Omental fat pad (tissue), 4 donors: ENCODE measurements at places on chromosomes 2 and 18. TPM values are rescaled to one million over a fixed set of nuclear protein-coding genes. Genes with fewer than 3 reads are reported as not detected.

The TCF4 gene
- 113 TPM for total RNA-seq

The IL36B gene
- not detected for total RNA-seq

The DAW1 gene
- not detected for total RNA-seq

The LAMA3 gene
- total RNA-seq = 16.9 TPM

- DNase-seq = no peak
These were observed 32.8 kb upstream of the PEX13 start for GRCh38 chr2:60984720-60985119.

- DNase-seq = no peak
These were observed 41.2 kb downstream of the CNGA3 start for GRCh38 chr2:98387478-98387877.

DNA sequence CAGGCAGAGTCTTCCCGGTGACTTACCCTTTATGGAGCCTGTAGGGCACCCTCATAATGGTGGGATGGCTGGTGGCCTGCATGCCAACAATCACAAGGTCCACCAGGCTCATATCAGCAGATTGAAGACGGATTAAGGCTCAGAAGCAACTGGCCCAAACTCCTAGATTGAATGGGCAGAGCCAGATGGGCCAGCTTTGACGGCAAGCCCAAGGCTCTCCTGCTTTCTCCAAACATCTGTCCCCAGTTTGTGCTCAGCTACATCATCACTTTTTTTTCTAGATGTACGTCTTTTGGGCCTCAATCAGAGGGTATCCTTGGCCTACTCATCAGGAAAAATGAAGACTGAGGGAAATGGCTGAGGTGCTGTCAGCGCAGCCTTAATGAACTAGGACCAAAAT lies 114.6 kb downstream of the VIT start:
- DNase-seq = no peak

GRCh38 chr2:86221066-86221684 lies 21.9 kb downstream of the MRPL35 start:
- DNase-seq = no peak

GRCh38 chr2:26901326-26902183 lies 53.6 kb downstream of the DPYSL5 start:
- DNase-seq = no peak

DNA sequence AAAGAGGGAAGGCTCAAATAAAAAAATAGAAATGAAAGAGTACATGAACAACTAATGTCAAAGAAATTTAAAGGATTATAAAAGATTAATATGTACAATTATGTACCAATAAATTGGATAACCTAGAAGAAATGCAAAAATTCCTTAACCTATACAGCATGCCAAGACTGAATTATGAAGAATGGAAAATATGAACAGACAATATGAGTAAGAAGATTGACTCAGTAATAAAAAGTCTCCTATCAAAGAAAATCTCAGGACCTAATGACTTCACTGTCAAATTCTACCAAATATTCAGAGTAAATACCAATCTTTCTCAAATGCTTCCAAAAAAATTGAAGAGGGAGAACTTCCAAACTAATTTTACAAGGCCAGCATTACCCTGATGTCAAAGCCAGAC lies 120.2 kb upstream of the SPOPL start:
- DNase-seq = no peak

DNA sequence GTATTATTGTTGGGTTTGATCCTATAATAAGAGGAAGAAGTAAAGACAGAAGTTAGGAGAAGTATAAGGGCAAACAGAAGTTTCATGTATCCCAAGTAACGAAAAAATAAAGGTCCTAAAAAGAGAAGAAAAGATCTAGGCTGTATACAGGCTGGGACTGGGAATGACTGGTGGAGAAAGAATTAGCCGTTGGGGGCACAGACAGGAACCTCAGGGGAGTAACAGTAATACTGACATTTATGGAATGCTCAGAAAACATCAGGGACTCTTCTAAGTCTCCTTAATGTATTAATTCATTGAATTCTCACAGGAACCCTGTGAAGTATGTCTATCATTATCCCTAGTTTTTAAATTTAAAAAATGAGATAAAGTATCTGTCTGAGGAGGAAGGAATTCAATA lies 67.6 kb downstream of the PTPN2 start:
- no peak for DNase-seq

DNA sequence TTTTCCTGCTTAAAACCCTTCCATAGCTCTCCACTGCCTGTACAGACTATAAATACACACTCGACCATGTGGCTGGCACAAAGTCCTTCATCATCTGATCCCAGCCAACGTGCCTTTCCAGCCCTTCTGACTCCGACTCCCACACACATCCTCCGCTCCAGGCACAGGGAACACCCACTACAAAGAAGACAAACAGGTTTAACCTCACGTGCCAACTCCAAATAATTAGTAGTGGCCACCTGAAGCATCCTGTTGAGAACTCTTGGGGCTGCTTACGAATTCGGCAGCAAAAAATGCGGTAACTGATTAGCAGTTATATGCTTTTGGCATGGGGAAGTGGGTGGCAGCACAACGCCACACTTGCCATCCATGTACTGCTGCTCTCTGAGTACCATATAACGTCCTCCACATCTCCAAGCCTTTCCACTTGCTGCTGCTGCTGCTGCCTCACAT lies 12.1 kb downstream of the SPIRE1 start:
- DNase-seq = no peak

DNA sequence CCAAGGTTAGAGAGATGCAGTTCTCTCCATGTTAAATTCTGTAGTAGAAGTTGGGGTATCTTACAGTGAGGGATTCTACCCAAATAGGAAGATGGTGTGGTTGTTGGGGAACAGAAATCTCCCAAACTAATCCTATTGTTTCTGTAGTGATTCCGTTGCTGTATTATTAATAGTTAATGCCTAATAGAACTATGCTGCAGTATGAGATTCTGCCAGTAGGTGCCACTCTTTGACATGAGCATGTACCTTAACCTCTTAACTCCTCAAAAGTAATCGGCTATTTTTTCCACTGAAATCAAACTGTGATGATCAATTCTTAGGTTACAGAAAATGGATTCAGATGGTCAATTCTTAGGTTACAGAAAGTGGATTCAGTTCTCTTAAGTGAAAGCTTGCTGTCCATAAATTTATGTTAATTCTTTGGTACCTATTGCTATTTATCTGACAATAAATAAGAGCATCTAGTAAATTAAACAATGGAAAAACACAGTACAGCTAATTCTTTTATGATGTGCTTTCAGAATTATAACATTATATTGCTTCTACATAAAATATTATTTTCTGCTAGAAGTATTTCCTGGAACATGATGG lies 97.9 kb upstream of the DLX2 start:
- DNase-seq = peak; percentile 45

GRCh38 chr18:34509879-34510586 lies 200.1 kb upstream of the DTNA start:
- DNase-seq = no peak

- no peak for DNase-seq
These were observed 26.8 kb downstream of the ABI2 start for GRCh38 chr2:203354966-203355365.

DNA sequence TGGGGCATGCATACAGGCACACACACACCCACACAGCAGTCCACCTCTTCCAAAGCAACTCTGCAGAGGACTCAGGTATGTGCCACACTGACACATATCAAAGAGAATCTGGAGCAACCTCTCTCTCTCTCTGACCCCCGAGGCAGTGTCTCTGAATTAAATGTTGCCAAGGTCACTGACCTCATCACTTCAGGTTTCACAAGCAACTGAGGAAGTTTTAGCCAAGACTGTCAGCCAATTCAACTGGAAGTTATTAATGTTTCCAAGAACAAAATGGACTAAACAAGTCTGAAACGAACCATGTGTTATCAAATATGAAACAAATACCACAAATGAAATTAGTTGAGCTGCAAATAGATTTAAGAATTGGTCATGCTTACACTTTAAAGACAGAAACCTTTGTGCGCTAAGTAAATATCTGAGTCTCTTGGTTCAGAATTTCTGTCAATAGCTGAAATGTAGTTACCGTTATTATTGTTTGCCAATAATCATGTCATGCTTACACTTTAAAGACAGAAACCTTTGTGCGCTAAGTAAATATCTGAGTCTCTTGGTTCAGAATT lies 86.1 kb downstream of the SLC25A12 start:
- no peak for DNase-seq

GRCh38 chr2:65666156-65666725 lies 233.8 kb upstream of the SPRED2 start:
- DNase-seq = no peak

DNA sequence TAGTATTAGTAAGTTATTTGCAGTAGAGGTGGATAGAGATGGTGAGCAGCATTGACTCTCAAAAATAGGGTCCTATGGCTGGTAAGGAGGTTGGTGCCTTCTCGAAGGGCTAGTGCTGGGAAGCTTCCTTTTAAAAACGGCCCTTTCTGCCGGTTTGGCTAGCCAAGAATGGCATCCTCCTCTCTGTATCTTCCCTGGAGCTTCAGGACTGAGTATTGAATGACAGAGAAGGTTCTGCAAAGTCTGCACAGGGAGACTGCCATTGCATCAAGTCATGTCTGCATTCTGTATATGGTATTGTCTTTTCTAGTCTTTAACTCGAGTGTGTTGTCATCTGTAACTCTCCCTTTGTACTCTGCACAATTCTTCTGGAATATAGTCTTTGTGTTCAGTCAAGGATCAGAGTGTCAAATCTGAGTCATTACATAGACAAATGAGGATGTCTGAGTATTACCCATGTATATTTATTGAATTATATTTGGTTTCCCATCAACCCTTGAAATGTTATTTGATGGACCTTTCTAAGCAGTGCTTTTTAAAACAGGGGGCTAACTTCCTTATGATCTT lies 1.1 kb downstream of the LDLRAD4 start:
- no peak for DNase-seq

GRCh38 chr2:120747281-120747680 lies 11.6 kb downstream of the GLI2 start:
- DNase-seq = no peak

DNA sequence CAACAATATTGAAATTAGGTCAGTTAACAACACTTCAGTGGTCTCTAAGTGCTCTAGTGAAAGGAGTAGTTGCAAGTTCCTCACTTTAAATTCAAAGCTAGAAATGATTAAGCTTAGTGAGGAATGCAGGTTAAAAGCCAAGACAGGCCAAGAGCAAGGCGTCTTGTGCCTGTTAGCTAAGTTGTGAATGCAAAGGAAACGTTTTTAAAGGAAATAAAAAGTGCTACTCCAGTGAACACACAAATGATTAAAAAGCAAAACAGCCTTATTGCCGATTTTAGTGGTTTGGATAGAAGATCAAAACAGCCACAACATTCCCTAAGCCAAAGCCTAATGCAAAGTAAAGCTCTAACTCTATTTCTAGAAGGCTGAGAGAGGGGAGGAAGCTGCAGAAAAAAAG lies 44.7 kb downstream of the ANTXR1 start:
- no peak for DNase-seq

DNA sequence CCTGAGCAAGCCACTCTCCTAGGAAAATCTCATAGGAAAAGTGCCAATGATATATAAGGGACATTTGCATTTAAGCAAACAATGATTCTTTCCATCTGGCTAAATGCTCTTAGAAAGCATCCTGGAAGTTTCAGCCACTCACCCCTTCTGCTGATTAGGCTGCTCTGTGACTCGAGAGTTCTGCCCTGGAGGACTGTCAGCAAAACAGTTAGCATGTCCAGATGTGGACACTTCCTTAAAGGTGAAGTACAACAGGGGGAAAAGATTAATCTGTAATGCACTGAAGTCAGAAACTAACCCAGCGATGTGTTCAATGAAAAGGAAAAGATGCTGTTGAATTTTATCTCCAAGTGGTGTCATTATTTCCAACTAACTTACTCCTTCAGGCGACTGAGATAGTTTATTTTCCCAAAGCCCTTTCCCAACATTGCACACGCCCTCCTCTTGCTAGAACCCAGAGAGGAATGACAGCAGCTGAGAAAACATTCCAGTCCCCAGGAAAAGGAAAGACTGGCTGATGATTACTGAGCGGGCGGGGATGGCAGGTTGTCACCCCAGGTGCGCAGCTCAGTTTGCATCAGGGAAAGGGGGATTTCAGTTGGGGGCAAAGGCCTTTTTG lies 214.0 kb downstream of the SS18 start:
- no peak for DNase-seq

GRCh38 chr2:46495231-46496030 lies 16.1 kb downstream of the TMEM247 start:
- DNase-seq = no peak

GRCh38 chr2:126886211-126886915 lies 12.3 kb upstream of the TEX51 start:
- no peak for DNase-seq

DNA sequence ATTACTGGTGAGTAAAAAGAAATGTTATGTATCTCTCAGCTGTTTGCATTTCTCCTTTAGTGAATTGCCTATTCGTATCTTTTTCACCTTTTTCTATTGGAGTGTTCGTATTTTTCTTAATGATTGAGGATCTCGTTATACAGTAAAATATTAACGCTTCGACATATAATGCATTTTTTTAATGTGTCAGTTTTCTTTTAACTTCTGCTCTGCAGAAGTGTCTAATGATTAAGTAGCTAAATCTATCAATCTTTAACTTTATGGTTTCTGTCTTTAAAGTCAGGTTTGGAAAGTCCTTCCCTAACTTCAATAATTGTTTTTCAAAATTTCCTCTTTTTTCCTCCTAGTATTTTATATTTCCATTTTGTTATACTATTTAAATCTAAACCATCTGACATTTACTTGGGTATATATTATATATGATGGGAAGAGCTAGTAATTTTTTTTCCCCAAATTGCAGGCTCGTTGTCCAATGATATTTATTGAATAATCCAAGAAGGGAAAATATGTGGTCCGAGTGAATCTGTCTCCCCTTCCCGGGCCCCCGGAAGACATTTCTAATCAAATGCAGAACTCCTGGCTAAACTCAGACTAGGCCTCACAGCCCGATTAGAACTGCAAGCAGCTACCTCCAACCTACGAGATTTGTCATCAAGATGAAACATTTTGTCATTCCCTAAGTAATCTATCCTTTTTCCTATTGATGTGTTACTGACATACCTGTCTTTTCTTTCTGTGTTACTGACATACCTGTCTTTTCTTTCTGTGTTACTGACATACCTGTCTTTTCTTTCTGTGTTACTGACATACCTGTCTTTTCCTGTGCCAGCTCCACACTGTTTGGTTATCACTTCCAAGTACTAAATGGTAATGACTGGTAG lies 17.2 kb downstream of the PCBP1 start:
- no peak for DNase-seq

DNA sequence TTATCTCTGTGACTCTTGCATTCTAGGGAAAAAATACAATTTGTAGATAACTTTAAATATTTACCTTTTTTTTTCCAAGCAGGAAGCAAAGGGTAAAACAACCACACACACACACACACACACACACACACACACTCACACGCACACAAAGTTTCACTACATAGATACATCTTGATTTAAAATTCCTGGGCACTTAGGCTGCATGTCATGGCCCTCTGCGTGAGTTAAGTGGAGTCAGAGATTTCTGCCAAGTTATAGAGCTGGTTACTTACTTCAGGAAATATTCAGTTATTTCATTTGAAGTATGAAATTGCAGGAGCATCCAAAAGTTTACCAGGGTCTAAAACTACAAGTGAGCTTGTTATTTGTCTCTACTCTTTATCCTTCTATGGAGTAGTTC lies 612.0 kb downstream of the IRS1 start:
- no peak for DNase-seq

DNA sequence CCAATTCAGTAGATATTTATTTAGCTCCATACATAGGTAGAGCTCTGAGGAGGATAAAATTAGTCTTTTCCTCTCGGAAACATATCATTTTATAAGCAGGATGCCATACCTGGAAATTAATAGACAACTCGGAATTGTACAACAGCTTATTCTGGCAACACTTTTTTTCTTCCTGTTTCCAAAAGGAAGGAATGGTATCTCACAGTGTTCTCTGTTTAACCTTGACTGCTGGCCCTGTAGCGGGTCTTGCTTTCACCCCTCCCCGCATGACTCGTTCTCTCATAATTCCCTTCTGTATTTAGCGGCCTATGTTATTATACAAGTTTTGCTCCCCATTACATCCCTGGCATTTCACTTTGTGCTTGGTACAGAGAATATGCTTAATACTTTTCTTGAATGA lies 2.5 kb upstream of the KYNU start:
- DNase-seq = no peak
